Retina (tissue), 1 donor: ENCODE measurements at places on chromosomes 2 and 18.

DNA sequence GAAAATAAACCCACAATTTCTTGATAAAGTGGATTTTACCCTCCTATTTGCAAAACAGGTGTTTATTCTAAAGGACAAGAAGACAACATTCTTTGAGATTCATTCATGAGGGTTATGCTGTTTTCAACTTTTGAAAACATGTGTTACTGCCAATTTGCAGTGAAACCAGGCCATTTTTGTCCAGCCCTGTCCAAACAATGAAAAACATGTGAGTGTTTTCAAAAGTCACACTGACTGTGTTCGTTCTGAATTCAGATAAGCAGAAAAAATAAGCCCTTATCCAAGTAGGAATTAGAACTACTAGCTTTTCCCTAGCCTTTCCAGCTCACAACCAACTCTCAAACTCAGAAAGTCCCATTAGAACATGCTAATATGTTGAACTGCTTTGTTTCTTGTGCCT, 148.1 kb upstream of the PID1 start:
- DNase-seq = no peak

DNA sequence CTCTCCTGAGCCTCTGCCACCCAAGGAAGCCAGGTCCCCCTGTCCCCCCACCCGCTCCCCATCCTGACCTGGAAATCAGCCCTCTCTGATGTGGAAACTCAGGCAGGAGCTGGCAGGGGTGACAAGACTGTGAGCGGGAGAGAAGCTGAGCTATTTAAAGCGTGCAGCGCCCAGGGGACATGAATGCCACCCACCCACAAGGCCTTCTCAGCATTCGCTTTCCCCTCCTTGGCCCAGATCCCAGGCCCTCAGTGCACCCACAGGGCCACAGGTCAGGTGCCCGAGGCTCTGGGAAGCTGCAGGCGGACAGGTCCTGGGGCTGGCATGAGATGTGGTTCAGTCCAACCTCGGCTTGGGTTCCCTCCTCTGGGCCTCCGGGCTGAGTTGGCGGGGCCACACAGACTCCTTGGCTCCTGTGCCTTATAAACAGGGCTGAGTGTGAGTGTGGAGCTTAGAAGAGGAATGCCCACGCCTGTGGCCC, 168.3 kb downstream of the SMAD7 start:
- no peak for DNase-seq

DNA sequence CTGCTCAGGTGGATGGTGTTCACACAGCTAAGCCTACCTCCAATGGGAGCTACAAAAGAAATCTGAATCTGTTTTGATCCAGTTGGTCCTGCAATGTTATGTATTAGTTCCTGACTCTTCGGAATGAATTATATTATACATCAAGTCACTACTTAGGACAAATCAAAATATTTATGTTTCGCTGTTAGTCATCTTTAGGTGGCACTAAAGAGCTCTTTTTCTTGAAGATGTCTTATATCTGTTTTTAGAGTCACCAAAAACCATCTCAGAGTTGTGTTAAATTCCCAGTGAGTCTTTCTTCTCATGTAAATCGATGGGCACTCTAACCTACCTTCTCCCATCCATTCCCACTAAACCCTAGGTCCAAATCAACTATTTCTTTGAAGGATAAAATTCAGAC, 2.2 kb downstream of the DNER start:
- DNase-seq = no peak

GRCh38 chr2:7450188-7450832, 533.1 kb downstream of the RNF144A start:
- DNase-seq = no peak

- DNase-seq = no peak
These were observed 1499.4 kb downstream of the SUCLG1 start for GRCh38 chr2:82959727-82960126.

DNA sequence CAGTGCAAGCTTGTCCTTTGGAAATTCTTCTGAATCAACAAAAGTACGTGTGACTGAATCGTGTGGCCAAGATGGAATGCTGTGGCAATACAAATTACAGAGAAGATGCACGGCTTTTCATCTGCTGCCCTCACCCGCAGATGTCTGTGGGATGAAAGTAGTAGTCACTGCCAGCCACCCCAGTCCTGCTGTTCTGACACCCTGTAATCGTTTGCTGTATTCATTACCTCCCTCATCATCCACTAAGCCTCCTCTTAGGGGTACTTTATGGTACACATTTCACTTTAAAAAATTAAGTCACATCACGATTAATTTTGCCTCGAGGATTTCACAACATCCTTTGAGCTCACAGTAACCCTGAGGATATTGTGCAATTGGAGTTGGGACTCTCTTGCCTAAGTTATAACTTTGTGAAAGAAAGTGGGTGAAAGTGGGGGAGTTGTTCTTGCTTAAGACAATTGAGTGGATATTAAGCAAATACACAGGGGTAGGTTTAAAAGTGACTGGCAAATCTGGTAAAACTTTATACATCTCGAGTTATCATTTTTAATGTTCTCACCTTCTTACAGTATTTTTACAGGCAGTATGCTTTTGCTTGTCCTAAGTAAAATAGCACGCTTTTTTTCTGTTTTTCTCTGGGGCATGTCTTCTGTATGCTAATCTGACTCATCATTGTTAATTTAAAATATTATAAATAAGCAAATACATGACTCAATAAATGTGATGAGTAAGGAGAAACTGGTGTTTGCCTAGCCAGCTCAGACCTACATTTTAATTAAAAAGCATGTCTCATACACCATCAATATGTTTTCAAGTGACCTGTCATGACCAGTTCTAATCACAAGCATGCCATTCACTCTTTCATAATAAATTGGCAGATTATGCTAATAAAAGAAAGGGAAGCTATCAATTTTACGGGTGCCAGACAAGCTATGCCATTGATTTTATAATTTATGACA, 680.9 kb downstream of the IRS1 start:
- no peak for DNase-seq

DNA sequence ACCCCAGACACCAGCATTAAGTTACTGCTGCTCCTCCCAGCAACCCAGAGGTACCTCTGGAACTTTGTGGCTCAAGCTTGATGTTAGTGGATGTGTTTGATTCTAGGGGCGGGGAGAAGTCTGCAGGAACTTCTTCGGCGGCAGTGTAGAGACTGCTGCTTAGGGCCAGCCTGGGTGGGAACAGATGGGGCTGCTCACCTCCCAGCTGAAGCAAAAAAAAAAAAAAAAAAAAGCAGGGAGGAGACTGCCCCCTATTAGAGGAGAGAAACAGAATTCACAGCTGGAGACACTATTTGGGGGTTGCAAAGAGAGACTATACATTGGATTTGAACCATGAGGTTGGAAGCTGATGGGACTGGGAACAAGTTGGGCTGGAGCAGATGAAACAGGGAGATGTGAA, 28.6 kb upstream of the FAM136A start:
- DNase-seq = no peak

DNA sequence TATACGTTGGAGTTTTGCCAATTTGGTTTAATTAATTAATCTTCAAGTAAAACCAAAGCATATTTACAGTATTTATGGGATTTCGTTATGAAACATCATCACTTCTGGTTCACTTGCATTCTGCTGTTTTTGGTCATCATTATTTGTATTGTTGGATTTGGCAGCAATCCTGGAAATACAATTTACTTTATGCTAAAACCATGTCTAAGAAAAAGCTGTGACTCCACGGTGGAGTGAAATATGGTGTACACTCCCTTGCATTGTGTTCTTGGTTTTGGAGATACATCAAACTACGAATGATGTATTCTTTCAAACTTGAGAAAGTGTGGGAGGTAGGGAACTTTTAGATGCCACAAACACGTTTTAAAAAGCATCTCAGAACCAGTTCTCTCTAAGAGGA, 106.4 kb downstream of the CTAGE1 start:
- DNase-seq = no peak
